Tibial nerve (tissue), 4 donors: ENCODE measurements at places on chromosomes 11 and 22. TPM values are rescaled to one million over a fixed set of nuclear protein-coding genes. Genes with fewer than 3 reads are reported as not detected.

GRCh38 chr11:134118006-134118405 is 49.1 kb downstream of the JAM3 start:
- no peak for DNase-seq

- DNase-seq = no peak
Measured at GRCh38 chr22:50469377-50470305, 5.2 kb downstream of the SBF1 start.

GRCh38 chr11:15104166-15104565 is 10.6 kb upstream of the INSC start:
- no peak for DNase-seq

DNA sequence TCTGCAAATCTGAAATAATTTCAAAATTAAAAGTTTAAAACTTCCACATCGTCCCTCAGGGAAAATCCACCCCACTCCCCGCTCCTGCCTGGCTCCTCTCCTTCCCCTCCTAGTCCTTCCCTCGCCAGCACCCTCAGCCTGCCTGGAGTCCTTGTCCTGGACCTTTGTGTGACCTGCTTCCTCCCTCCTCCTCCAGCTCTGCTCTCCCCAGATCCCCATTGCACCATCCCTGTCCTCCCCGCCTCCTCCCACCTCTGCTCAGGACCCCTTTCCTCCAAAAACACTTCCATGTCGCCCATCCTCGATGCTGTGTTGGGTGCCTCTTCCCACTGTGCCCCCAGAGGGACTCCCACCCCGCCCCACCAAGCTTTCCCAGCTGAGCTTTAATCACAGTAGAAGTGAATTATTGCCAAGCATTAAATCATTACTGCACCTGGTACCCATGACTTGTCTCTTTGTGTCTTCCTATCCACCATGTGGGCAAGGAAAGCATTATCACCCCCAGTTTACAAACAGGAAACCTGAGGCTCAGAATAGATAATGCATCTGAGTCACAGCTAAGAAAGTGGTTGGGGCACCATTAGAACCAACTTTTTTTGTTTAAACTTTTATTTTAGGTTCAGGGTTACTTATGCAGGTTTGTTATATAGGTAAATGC is 2.4 kb upstream of the ZP1 start:
- no peak for DNase-seq

GRCh38 chr11:83751041-83751440 is 464.9 kb upstream of the CCDC90B start:
- no peak for DNase-seq

DNA sequence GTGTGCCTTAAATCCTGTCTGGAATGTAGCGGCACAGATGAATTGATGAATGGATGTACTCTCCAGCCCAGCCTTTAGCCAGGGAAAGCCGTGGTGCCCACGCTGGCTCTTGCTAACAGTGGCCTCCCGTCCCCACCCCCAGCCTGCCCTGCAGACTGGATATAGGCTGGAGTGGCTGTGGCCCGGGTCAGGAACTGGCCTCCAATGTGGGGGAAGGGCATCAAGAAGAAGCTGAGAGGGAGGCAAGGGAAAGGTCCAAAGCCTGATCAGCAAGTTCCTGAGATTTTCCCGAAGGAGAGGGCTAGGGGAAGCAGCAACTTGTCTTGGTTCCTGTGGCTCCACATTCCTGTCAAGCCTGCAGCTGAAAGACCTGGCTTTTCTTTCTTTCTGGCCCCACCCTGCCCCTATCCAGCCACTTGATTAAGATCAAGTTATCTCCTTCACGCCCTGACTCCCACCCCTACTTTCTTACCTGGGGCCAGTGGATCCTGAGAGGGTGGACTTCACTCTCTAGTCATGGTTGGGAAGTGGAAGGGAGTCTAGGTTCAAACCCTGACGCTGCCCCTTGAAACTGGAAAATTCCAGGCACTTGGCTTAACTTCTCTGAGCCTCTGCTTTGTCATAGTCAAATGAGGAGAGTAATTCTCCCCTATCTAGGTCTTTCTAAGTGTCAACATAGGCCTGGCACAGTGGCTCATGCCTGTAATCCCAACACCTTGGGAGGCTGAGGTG is 11.0 kb upstream of the MICALL1 start:
- DNase-seq = no peak

DNA sequence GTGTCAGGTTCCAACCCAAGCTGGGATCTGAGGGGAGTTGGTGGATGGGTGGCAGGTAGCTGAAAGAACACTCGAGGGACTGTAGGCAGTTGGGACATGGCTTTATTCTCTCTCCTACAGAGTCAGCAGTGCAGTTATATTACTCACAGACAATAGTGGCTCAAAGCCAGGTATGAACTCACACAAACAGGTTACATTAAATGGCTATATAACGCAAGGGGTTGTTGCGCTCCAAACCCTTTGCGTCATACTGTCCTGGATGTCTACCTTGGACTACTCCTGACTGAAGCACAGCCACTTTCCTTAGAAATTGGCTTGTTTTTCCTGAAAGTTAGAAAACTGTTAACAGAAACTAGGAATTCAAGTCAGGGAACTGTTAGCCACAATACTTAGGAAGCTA is 66.4 kb upstream of the OR4B1 start:
- no peak for DNase-seq

GRCh38 chr22:40768206-40768605 is 50.9 kb downstream of the SLC25A17 start:
- DNase-seq = no peak

DNA sequence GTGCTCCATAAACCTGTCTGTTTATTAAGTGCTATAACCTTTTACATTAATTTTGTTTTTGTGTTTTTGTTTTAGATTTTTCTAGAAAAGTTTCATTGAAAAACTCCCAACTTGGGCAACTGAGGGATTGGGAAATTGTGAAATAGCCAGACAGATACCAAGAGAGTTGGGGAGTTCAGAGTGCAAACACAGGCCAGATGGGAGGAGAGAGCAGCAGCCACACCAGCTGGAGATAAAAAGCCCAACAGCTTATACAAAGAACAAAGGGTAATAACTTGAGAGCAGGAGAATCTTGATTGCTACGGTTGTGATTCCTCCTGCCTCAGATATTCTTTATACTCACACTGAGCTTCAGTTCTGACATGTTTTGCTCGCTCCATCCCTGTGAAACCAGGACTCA is 1642.2 kb downstream of the LRRC4C start:
- no peak for DNase-seq

GRCh38 chr11:130815097-130815802 is 101.0 kb downstream of the SNX19 start:
- no peak for DNase-seq

DNA sequence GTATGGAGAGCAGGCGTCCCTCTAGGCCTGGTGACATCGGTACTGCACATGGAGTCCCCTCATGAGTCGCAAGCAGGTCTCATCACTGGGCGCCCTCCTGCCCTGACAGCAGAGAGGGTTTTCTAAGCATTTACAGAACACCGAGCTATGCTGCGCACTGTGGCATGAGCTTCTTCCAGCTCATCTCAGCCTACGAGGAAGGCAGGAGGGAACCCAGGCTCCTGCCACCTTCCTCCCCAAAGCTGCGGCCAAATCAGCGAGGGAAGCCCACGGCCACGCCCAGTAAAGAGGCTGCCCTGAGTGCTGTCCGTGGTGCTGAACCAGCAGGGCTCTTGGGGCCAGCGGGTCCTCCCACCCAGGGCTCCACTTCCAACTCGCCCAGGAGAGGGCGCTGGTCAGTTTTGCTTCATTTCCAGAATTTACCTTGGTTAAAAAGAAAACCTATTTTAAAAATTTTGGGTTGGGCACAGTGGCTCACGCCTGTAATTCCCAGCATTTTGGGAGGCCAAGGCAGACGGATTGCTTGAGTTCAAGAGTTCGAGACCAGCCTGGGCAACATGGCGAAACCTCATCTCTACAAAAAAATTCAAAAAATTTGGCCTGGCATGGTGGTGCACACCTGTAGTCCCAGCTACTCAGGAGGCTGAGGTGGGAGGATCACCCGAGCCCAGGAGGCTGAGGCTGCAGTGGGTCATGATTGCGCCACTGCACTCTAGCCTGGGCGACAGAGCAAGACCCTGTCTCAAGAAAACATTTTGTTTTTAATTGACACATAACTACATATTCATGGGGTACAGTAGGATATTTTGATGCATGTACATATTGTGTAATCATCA is 34.2 kb downstream of the PHF21B start:
- DNase-seq = peak; percentile 30

DNA sequence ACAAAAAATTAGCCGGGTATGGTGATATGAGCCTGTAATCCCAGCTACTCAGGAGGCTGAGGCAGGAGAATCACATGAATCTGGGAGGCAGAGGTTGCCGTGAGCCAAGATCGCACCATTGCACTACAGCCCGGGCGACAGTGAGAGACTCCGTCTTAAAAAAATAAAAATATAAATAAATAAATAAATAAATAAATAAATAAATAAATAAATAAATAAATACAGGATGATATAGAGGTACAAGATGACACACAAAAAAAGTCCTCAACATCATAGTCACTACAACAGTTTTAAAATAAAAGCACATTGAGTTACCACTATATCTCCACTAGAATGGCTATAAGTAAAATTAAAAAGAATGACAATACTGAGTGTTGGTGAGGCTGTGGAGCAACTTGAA is 97.8 kb downstream of the ALX4 start:
- no peak for DNase-seq

GRCh38 chr11:125091877-125092664 is 19.4 kb downstream of the TMEM218 start:
- DNase-seq = no peak

- no peak for DNase-seq
Measured at GRCh38 chr22:46428602-46429324, 93.2 kb downstream of the TRMU start.

DNA sequence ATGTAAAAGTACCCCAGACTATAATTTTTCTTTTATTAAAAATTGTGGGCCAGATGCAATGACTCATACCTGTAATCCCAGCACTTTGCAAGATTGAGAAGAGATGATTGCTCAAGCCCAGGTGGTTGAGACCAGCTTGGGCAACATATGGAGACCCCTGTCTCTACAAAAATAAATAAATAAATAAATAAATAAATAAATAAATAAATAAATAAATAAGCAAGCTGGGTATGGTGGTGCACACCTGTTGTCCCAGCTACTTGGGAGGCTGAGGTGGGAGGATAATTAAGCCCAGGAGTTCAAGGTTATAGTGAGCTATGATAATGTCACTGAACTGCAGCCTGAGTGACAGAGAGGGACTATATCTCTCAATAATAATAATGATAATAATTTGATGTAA is 66.1 kb upstream of the CCDC179 start:
- DNase-seq = no peak

DNA sequence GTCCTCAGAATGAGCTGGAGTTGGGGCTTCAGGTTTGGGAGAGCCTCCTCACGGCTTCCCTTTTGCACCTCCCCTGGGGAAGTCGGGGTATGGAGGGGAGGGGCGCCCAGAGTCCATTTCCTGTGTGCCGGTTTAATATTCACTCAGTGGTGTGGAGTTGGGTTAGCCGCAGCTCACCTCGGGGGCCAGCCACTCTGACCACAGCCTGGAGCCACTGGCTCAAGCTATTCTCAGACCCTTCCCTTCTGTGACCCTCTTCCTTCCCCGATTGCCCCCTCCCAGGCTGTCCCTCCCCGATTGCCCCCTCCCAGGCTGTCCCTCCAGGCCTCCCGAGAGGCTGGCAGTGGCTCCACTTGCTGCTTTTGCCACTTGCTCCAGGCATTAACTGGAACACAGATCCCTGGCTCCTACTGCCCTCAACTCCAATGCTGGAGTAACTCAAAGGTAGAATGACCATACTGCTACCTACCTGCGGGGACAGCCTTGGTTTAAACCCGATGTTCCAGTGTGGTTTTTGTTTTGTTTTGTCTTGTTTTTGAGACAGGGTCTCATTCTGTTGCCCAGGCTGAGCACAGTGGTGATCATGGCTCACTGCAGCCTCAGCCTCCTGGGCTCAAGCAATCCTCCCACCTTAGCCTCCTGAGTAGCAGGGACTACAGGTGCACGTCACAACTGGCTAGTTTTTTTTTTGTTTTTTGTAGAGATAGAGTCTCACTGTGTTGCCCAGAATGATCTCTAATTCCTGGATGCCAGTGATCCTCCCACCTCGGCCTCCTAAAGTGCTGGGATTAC is 29.3 kb downstream of the RPUSD4 start:
- no peak for DNase-seq

- no peak for DNase-seq
Measured at GRCh38 chr22:37808294-37808657, 542 bp downstream of the GCAT start.

DNA sequence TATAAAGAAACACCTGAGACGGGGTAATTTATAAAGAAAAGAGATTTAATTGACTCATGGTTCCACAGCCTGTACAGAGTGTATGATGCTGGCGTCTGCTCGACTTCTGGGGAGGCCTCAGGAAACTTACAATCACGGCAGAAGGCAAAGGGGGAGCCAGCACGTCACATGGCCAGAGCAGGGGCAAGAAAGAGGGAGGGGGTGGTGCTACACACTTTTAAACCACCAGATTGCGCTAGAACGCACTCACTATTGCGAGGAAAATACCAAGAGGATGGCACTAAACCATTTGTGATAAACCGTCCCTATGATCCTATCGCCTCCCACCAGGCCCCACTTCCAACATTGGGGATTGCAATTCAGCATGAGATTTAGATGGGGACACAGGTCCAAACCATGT is 79.7 kb upstream of the CARD18 start:
- DNase-seq = no peak

DNA sequence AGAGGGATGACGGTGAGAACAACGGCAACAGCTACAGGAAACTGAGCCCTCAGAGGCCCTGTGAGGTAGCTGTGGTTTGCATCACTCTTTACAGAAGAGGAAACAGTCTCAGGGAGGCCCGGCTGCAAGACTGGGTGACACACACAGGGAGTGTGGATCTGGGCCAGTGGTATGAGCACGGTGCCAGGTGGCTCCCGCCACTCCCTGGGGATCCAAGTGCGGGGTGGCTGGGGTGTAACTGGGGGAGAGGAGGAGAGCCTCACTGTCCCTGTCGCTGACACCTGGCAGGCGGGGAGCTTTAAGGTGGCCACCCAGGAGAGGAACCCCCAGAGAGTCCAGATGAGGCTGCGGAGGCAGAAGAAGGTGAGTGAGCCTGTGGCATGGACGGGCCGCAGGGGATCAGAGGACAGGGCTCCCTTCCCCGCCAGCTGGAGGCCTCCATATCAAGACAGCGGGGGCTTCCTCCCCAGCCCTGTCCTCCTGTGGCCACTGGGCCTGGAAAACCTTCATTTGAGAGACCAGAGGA is 5.6 kb downstream of the RGL4 start:
- DNase-seq = no peak

GRCh38 chr11:69471729-69472540 is 9.5 kb upstream of the LINC01488 start:
- no peak for DNase-seq

SLC22A6 gene
- not detected for total RNA-seq

SPTBN2 gene
- total RNA-seq = 4.5 TPM

MYO18B gene
- not detected for total RNA-seq

KIF18A gene
- not detected for total RNA-seq

DLG2 gene
- 14.6 TPM for total RNA-seq

ZNF280B gene
- 0.30 TPM for total RNA-seq

SCGB2A2 gene
- not detected for total RNA-seq

ACO2 gene
- 75.1 TPM for total RNA-seq
